ENCODE measurements at places on chromosomes 3 and 15. TPM values are rescaled to one million over a fixed set of nuclear protein-coding genes. Genes with fewer than 3 reads are reported as not detected.

TMEM40 gene
- total RNA-seq: not detected

MESP2 gene
- not detected for total RNA-seq

CBLB gene
- 81.7 TPM for total RNA-seq

EIF4E3 gene
- total RNA-seq: 19.7 TPM

IL17RE gene
- 0.31 TPM for total RNA-seq

FOXB1 gene
- not detected for total RNA-seq

AEN gene
- 4.7 TPM for total RNA-seq

SPG21 gene
- 52.9 TPM for total RNA-seq

CLSTN2 gene
- total RNA-seq: 33.2 TPM

ITPKA gene
- total RNA-seq: 1.3 TPM

IMPG2 gene
- 2.8 TPM for total RNA-seq

GRAMD1C gene
- 13.1 TPM for total RNA-seq

ANKUB1 gene
- total RNA-seq: 0.63 TPM

SAMD7 gene
- total RNA-seq: not detected

Measured in parietal lobe (tissue), 2 donors.